ENCODE measurements at places on chromosomes 7 and 10. TPM values are rescaled to one million over a fixed set of nuclear protein-coding genes. Genes with fewer than 3 reads are reported as not detected.

Gene HTR5A
- total RNA-seq, result not detected

Gene EIF5AL1
- not detected for total RNA-seq

Gene TBX20
- total RNA-seq, result not detected

Gene RNF133
- 1.0 TPM for total RNA-seq

Gene PNLIPRP2
- not detected for total RNA-seq

Gene GLUD1
- total RNA-seq, result 158 TPM

Gene AMPH
- 15.9 TPM for total RNA-seq

Gene DNAJC12
- total RNA-seq, result 3.3 TPM

Gene LIPJ
- total RNA-seq, result not detected

Gene LIPN
- not detected for total RNA-seq

Gene MSS51
- 1.6 TPM for total RNA-seq

Gene FBXL13
- total RNA-seq, result 3.6 TPM

Gene CXCL12
- 53.4 TPM for total RNA-seq

Gene ZDHHC4
- 30.6 TPM for total RNA-seq

Gene JCAD
- total RNA-seq, result 23.5 TPM

Gene VTI1A
- total RNA-seq, result 43.5 TPM

Gene VSTM4
- total RNA-seq, result 19.1 TPM

Gene ACTA2
- 168 TPM for total RNA-seq

Gene ANXA8L1
- total RNA-seq, result 109 TPM

Gene CSGALNACT2
- total RNA-seq, result 45.8 TPM

Gene AKR1B15
- total RNA-seq, result not detected

Gene EGR2
- total RNA-seq, result 5.5 TPM

Gene NUP42
- total RNA-seq, result 37.3 TPM
